RKO (cell line): ENCODE measurements at places on chromosomes 2 and 18.

DNA sequence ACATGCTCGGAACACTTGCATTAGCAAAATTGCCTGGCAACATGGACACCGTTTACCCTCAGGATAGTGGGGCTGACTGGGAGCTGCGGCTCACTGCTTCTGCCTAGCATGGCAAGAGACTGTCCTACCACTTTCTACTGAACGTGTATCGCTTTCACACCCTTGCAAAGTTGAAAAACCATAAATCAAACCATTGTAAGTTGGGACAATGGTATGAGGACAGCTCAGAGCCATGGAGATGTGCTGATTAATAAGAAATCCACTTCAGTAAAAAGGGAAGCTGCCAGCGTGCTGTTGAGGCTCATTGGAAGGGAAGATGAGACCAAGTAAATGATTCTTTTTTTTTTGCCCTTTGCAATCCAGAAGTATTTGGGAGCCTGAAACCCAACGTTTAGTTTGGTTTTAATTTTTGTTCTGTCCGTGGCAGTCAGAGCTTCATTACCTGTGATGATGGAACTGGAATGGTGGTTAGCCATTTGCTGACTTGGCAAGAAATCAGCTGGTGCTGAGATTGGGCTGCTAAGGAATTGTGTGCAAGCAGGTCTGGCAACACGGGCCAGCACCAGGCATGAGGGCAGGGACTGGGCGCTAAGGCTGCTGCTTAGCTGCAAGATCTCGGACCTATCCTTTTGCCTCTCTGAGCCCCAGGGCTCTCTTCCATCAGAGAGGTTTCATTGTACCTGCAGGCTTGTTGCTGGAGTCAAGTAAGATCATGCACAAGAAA, 75.5 kb upstream of the HS6ST1 start:
- DNase-seq, result no peak

DNA sequence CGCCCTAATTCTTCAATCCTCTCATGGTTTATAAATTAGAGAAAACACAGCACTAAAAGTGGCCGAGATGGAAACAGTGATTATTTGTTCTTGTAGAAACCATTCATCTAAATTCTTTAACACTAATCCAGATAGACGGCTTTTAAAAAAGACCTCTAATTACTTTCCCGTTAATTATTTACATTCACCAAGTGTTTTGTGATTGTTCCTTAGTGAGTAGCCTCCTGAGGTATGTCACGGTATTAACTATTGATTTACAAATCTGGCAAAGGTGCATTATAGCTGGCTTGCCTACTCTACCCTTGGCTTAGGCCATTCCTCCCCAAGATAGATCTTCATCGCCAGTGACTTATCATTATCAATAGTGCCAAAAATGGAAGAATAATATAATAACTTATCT, 436.4 kb upstream of the ST6GAL2 start:
- no peak for DNase-seq

DNA sequence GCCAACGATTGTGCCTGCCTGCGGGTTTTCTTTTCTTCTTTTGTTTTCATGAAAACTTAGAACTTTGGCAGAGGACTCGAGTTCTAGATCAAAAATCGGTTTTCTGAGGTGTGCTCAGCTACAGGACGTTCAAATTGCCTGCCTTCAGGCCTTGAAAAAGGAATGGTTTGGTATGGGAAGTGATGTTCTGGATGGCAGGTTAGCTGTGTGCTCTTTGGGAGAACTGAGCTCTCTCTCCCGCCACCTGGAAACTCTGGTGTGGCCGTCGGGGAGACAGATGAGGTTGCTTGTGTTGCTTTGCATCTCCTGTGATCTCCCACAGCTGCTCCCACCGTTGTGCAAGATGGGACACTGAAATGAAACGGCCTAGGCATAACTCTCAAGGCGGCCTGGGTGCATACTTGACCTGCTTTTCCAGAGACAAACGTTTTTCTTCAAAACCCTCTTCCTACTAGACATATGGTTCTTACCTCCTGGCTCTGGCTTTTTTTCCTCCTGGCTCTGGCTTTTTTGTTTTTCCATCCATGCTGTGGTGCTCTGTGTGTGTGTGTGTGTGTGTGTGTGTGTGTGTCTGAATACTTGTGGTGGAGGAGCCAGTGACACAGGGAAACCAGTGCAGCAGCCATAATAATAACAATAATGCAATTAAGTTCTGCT, 2.0 kb downstream of the FMNL2 start:
- DNase-seq, result peak; percentile 47

- no peak for DNase-seq
Measured at GRCh38 chr2:54716375-54716774, 7.1 kb upstream of the EML6 start.

DNA sequence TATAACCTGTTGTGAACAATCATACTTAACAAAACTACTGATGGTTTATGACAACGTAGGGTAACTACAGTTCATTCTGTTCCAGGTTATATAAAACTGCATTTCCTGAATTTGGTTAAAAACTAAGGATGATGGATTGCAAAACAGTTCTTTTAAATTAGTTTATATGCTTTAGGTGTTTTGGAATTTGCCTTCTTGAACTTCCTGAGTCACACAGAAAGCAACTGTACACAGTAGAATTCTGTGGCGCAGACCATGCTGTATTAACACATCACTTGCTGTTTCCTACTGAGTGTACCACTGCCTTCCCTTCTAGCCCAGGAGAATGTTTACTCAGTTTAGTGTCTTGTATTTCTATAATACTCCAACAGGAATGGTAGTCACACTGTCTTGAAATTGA, 19.4 kb downstream of the ITGB1BP1 start:
- no peak for DNase-seq

DNA sequence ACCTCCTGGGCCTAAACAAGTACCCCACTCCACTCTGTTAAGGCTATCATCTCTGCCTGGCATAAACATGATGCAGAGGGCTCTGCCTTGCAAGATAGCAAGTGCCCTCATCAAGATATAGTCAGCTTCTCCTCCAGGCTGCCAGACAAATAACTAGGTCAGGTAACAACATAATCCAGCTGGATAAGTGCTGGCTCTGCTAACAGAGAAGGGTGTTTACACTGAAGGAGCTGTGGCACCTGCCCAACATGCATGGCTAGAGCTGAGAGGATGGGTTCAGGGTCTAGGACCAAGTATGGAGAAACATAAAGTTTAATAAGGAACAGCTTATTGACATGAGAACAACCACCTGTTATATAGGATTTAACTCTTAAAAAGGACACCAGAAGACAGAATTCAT, 42.8 kb downstream of the DLGAP1 start:
- no peak for DNase-seq

- no peak for DNase-seq
Measured at GRCh38 chr18:76752400-76752799, 70.0 kb upstream of the ZNF236 start.

DNA sequence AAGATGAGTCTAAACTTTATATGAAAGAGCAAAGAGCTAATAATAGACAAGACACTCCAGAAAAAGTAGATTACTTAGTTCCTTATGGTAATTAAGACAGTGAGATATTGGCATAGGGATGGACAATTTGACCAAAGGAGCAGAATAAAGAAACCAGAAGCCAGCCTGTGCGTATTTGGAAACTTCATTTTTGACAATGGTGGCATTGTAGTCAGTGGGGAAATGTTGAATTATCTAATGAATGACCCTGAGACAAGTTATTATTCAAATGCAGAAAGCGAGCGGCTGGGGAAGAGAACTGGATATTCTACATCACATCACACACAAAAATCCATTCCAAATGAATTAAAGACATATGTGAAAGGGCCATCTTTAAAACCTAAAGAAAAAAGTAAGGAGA, 144.3 kb downstream of the DTNB start:
- DNase-seq, result no peak

DNA sequence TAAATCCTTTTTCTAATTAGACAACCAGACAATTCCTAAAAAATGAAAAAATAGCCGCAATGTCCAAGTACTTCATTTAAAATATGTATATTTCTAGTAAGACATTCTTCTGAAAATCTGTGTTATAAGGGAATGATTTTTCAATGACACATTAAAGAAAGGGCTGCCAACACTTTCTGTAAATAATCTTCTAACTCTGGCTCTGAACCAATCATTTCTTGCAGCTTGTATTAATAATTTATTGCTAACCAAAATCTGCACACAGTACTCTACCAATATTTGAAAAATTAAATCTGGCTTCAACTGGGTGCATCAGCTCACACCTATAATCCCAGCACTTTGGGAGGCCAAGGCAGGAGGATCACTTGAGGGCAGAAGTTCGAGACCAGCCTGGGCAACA, 8.3 kb downstream of the NFU1 start:
- no peak for DNase-seq

DNA sequence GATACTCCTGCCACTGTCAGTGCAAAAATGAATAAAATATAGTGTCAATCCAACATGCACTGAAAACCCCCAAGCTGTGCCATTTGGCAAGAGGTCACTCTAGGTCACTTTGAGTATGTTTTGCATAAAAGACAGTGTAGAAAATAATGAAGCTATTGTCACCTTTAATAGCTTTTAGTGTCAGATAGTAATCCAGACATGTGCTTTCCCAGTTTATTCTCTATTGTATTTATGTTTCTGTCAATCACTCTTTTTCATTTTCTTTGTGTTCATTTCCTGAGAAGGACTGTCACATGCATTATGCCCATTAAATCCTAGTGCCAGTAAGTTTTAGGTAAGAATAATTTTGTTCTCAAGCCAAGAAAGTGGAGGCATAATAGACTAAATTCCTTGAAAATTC, 1073.9 kb upstream of the CDH2 start:
- DNase-seq, result no peak

GRCh38 chr2:168278424-168278888, 31.1 kb upstream of the STK39 start:
- no peak for DNase-seq

DNA sequence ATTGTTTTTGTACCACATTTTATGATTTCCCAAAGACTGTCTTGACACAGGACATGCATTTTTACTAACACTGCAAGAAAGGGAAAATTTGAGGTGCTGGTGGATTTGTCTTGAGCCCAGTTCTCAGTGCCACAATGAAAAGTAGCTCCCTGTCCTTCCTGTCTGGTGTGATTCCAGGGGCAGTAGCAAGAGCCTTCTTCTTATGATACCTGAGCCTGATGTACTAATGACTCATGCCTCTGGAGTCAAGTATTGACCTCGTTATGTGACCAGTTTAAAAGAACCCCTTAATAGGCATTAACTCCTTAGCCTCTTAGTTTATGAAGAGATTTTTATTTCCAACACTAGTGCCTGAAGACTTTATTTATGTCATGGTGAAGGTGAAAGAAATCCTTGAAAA, 728.6 kb downstream of the SLC4A3 start:
- no peak for DNase-seq

GRCh38 chr18:36129300-36130038, at the start of the genes ELP2 and SLC39A6:
TSS of gene ELP2 (plus strand) at chr18:36129899. CDS start at chr18:36129934, 35 bp downstream.
TSS of gene SLC39A6 (minus strand) at chr18:36129340. CDS start at chr18:36127007, 2,333 bp downstream.
- peak; percentile 96 for DNase-seq

GRCh38 chr2:2707206-2707991, 376.3 kb upstream of the MYT1L start:
- no peak for DNase-seq

DNA sequence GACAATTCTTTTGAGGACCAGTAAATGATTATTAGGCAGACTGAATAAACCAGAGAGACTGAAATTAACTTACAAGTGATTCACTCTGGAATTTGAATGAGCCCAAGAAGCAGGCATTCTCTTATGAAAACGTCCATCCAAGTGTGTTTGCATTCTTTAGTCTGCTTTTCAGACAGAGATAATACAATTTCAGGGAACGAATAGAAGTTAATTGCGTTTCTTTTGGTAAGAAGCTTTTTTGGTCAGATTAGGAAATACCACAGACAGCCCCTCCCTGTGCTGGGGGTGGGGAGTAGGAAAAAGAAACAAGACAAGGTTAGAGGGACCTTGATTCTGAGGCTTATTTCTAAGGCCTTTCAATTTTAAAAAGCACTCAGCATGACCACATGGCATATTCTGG, 874.4 kb downstream of the SUCLG1 start:
- no peak for DNase-seq

DNA sequence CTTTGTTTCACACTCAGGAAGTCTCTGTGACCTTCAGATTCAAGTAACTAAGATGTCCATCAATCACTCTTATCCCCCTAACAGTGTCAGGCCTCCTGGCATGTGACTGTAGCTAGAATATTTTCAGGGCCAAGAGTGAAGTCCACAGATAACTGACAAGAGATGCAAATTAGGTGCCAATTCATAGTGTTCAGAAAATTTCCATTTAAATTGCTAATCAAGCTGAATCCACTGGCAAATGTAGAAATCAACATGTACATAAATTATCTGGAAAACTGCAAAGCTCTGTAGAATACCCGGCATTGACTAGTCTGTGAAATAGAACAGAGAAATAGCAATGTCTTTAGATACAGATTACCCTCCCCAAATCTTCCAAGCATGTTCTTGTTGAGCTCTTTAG, 38.6 kb upstream of the ARL4C start:
- no peak for DNase-seq

DNA sequence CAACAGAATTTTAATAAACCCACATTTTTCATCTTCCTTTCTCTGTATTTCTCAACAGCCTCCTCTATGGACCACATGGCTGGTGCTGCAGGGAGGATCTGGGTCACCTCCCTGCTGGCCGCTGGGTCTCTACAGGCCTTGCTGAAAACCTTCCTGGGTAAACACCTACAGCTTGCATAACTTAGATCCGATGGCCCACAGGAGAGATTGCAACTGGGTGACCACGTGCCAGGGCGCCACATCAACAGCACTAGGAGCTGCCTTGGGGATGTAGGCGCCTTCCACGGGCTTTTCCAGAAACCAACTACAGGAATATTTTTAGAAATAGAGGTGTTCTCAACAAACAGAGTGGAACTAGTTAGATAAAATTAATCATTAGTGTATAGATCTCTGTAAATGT, 19.4 kb downstream of the TMEM18 start:
- DNase-seq, result no peak

DNA sequence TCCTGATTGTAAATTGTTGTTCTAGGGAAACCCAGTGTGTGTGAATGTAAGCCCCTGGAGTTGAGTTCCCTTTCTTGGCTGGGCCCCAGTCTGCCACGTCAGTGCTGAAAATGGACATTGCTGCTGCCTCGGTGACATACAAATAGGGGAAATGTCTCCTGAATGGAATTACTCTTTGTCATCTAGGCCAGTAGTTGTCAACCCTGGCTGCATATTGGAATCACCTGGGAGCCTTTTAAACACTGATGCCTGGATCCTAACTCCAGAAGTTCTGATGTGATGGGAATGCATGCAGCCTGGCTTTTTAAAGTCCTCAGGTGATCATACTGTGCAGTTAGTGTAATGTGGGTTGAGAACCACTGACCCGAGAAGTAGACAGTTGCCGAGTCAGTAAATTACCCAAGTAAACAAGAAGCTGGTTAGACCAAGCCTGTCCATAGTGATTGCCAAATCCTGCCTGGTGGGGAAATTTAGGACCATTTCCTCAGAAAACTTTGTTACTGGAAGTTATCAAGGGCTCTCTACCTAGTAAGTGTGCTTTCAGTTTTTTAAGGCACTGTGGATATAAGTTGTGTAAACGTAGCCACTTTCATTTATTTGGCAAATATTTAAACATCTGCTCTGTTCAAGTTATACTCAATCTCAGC, 27.6 kb upstream of the IL1R1 start:
- no peak for DNase-seq

GRCh38 chr2:121128741-121129659, 156.0 kb downstream of the TFCP2L1 start:
- DNase-seq, result peak; percentile 70

- no peak for DNase-seq
Measured at GRCh38 chr2:23626701-23627230, 241.8 kb downstream of the KLHL29 start.

GRCh38 chr2:96876269-96877041, 6.6 kb upstream of the SEMA4C start:
- DNase-seq, result no peak

GRCh38 chr2:202754936-202755335, 116.6 kb downstream of the ICA1L start:
- DNase-seq, result no peak

- DNase-seq, result no peak
Measured at GRCh38 chr2:160581448-160581847, 87.8 kb upstream of the RBMS1 start.

GRCh38 chr2:81706856-81707255, 1402.3 kb upstream of the LRRTM1 start:
- DNase-seq, result peak; percentile 8
